ENCODE measurements at places on chromosomes 7 and 10.
A peak's percentile ranks its signal among the peaks of the same experiment; 100 is the strongest.

GRCh38 chr7:90736968-90737939, 141.1 kb downstream of the CDK14 start:
- DNase-seq = no peak

GRCh38 chr10:80416479-80417098, 8.2 kb downstream of the PRXL2A start:
- no peak for DNase-seq

DNA sequence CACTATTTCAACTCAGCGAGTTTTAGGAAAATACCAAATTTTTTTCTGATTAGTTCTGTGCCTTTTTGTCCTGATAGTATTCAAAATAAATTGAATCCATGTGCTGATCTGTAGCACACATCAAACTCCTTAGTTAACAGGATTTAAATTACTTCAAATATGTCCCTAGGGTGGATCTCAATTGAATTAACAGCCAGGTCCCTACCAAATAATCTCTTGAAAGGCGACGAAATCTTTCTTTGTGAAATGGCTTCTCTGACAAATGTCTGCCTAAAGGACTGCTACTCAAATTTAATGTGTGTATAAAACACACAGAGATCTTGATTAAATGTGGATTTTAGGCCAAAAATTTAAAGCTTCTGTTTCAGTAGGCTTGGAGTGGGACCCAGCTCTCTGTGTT, 989.6 kb upstream of the KCND2 start:
- DNase-seq = no peak

DNA sequence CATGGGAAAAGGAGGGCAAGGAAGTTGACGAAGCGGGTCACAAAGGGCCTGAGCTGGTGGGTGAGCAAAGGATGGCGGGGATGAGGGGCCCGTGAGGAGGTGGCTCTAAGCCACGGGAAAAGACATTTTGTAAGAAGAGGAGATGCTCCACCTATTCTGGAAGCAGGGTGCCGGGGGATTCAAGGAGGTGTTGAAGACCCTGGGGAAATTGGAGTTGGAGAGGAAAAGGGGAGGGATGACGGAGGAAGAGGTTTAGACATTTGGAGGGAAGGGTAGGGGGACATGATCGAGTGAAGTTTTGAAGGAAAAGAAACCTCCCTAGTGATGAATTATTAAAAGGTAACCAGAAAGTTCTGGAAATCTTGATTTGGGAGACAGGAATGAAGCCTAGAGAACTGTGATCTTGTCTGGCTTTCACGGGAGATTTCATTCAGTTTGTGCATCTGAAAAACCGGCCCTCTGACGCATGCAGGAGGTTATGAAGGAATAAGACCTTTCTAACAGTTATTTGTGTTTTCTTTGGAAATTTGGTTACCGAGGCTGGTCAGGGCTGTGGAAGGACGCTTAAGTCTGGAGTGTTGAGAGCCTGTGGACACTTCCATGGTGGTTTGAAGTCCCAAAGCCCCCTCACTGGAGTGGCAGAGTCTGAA, 1.4 kb downstream of the SMO start:
- no peak for DNase-seq

DNA sequence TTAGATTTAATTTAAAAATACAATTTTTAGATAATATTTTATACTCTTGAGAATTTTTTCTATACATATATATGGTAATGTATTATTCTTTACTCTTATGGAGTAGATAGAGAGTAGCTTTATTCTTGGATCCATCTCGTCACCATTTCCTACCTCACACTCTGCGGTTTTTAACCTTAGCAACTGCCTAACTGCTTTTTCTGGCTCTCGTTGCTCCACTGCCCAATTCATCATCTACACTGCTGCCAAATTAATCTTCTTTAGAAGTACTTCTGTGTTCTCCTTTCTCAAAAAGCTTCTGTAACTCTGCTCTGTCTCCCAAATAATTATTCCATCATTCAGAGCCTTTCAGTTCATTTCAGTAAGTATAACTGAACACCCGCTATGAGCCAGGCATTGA, 35.3 kb downstream of the CAPZA2 start:
- no peak for DNase-seq

DNA sequence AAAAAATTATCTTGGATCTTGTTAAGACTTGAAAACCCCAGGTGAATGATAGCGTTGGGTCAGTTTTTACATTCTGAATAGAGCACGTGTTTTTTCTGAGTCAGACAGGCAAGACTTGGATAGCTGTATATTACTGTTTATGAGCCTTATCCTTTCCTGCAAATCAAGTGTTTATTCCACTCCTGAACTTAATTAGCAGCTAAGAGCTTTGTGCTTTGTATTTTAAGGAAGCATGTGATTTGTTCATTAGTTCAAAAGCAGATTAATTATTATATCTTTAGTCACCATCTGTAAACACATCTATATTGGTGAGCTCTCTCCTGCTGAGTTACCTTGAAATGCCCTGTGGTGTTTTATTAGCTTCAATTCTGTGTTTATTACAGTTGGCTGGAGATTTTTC, 98.6 kb upstream of the PRPS1L1 start:
- DNase-seq = no peak

GRCh38 chr7:73974948-73975926, 52.7 kb upstream of the ELN start:
- DNase-seq = no peak

- DNase-seq = no peak
These were observed 145.1 kb upstream of the TMEM106B start for GRCh38 chr7:12066004-12066403.

DNA sequence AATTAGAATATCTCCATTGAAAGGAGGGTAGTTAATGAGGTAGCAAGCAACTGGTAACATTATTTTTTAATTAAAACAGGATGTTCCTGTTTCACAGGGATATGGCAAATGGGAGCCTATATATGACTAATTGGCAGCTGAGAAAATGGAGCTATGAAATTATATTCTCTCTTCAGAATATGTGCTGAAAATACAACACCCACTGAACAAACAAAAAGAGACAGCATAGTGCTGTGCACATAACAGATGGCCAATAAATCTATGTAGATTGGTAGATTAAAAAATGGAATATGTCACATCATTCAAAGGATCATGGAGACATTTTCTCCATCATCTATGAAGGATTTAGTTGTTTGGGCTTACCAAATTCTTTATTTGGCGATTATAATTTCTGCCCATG, 362.0 kb downstream of the GPR37 start:
- no peak for DNase-seq

GRCh38 chr10:73110345-73110849, at the start of gene NUDT13:
Gene NUDT13 (plus strand): TSS chr10:73110455. CDS start chr10:73114366, 3,911 bp downstream.
- no peak for DNase-seq

DNA sequence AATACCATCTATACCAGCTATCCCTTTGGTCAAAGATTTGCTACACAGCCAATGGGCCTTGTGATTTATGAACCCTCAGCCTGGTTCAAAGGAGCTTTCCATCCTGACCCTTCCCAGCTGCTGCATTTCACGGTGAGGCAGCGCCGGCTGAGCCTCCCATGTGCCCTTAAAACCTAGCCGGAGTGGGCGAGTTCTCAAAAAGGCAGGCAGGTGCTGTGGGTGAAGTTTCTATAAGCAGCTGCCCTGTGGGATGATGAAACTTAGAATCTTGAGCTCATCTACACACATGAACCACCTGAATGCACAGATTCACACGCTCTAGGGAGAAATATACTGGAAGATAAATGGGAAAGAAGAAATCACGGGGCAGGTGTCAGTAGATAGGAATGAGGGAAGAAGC, 224.7 kb downstream of the MLLT10 start:
- DNase-seq = no peak

DNA sequence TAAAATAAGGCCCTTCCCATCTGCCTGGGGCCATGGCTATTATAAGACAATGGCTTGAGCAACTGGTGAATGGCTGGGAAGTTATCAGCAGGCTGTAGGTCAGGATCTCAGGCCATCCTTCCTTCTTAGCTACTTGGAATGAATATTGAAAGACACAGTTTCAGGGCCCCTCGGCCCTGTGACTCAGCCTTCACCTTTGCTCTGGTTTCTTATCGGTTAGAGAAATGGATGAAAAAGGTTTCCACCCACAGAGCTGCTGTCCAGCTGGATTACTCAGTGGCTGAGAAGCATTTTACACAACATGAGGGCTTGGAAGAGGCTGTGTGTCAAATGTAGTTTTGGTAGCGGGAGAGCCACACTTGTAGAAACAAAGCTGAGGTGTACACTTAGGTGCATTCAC, 9.4 kb downstream of the ACSL5 start:
- peak; percentile 38 for DNase-seq

DNA sequence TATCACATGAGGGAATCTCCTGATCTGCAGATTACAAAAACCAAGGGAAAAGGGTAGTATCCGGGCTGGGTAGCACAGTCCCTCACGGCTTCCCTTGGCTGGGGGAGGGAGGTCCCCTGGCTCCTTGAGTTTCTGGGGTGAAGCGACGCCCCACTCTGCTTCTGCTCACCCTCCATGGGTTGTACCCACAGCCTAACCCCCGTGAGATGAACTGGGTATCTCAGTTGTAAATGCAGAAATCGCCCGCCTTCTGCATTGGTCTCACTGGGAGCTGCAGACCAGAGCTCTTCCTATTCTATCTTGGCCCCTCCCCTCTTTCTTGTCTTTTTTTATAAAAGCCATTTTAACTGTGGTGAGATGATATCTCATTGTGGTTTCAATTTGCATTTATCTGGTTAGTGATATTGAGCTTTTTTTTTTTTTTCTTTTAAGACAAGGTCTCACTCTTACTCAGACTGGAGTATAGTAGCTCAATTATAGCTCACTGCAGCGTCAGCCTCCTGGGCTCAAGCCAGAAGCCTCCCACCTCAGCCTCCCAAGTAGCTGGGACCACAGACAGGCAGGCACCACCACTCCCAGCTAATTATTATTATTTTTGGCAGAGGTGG, 87.8 kb downstream of the ABCC2 start:
- DNase-seq = no peak

DNA sequence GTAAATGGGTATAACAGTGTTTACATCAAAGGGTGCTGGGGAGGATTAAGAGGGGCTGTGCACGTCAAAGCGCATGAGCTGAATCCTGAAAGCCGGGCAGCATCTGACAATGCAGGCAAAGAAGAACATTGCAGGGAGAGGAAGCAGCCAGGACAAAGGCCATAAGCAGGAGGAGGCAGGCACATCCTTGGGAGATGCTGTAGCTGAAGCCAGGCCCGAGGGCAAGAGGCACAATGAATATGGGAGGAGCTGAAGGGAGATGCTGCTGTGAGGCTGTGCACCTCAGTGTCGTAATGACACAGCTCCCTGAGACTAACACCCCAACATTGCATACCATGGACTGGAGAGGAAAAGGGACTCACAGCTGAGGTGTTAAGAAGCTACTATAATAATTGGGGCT, 129.2 kb downstream of the BTAF1 start:
- no peak for DNase-seq

GRCh38 chr7:1809070-1809469, 139.0 kb downstream of the ELFN1 start:
- DNase-seq = no peak

GRCh38 chr7:1957471-1958225, 275.1 kb downstream of the MAD1L1 start:
- DNase-seq = no peak

DNA sequence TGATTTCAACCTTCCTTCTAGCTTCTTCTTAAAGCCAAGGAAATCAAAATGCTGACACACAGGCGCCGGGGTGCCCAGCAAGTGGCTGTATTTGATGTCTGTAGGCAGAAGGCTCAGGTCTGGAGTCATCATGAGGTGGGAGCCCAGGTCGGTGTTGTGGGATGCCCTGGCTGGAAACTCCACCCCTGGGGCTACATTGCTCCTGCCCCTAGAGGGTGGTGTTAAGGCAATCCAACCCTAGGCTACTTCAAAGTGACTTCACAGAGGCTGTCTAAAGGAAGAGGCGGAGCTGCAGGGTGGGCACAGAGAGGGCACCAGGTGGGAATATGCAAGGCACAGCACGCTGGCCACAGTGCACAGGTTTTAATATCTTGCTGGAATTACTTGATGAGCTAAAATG, 200.9 kb downstream of the ADAM12 start:
- no peak for DNase-seq

- no peak for DNase-seq
These were observed 353.1 kb downstream of the GATA3 start for GRCh38 chr10:8407501-8408021.

DNA sequence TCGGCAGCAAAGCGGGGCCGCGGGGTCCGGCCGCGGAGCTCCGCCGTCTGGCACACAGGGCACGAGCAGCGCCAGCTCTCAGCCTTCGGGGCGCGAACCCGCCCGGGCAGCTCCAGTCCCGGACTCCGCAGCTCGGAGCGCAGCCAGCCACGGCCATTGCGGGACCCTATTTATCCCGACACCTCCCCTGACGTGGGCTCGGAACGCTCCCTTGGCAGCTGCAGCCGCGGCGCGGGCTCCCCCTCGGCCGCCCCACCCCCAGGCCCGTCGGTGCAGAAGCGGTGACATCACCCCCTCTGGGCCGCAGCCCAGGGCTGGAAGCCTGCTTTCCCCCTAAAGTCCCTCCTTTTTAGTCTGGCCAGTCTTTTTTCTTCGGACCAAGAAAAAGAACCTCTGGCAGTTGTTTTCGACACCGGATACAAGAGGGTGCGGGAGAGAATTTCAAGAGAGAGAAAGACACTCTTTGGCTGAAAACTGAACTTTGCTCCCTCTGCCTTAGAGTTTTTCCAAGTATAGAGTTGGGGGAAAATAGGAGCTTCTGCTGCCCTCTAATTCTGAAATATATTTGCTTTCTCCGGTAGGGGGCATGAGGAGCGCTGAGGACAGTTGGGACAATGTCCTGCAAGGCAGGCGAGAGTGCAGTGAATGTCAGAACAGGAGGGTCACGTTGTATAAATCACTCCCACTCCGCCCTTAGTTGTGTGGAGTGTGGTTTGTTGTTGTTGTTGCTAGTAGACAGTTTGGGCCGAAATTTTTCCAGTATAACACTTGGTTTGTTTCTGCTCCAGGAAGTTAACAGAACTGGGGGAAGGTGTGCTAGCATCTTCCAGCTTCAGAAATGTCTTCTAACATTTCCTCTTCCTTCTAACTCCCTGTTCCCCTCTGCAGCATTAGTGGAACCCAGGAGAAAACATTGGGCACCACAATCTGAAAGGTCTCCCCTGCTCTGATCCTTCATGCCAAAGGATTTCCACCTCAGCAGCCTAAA, at the start of gene SFRP4:
SFRP4 (minus strand) TSS at position 145 of the 988 bp plus-strand sequence. CDS start 280 bp downstream, outside the sequence.
- no peak for DNase-seq

DNA sequence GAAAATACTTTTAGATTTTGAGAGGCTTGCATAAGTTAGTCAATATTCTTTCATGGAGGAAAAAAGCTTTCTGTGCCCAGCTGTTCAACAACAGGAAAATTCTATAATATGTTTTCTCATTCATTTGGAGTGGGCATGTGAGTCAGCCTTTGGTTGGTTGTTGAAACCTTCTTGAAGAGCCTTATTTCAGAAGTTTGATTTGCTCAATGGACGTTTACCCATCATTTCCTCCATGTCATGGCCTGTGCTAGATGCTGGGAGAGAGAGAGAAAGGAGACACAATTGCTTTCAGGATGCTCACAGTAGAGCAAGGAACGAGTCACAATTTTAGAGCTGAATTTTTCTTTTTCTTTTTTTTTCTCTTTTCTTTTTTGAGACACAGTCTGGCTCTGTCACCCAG, 181.7 kb downstream of the PRKCQ start:
- no peak for DNase-seq

- no peak for DNase-seq
These were observed 45.3 kb upstream of the PIK3AP1 start for GRCh38 chr10:96765406-96766240.

GRCh38 chr7:141511316-141511675, 39.9 kb upstream of the AGK start:
- DNase-seq = no peak

GRCh38 chr7:56105508-56105907, 768 bp downstream of the CHCHD2 start:
- peak; percentile 65 for DNase-seq
